Effector memory CD8-positive, alpha-beta T cell (primary cell): ENCODE measurements at places on chromosomes 4 and X.

DNA sequence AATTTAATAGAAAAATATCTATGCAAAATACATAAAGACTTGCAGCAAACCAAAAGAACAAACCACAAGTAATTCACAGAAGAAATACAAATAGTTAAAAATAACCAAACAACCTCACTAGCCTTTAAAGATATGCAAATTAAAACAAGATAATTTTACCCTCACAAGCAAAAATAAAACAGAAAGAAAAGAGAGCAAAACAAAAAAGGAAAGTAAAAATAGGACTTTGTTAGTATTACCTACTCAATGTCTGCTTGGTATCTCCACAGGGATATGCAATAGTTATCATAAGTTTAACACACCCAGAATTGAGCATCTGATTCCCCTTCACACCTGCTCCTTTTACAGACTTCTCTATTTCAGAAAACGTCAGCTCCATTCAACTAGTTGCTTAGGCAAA lies 737.5 kb upstream of the MAGEB2 start:
- DNase-seq: no peak

DNA sequence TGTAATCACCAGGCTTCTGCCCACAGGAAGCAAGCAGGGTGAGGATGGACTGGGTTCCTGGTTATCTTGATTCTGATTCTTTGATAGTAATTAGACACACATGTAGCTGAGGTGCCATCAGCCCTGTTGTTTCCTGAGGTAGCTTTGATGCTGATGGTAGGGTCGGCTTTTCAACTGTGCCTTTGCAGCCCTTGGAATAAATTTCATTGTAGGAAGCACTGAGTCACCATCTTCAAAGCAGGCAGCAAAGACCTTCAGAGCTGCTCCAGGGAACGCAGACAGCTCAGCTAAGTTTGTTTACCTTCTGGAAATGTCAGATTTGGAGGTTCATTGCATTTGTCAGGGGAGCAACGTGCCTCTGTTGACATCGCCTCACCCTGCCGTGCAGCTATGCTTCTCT lies 135.4 kb downstream of the ASMT start:
- no peak for DNase-seq

- DNase-seq: no peak
These were observed 7.7 kb upstream of the F11 start for GRCh38 chr4:186258216-186258811.

- no peak for DNase-seq
These were observed 929 bp downstream of the ZBTB33 start for GRCh38 chrX:120251471-120252011.

DNA sequence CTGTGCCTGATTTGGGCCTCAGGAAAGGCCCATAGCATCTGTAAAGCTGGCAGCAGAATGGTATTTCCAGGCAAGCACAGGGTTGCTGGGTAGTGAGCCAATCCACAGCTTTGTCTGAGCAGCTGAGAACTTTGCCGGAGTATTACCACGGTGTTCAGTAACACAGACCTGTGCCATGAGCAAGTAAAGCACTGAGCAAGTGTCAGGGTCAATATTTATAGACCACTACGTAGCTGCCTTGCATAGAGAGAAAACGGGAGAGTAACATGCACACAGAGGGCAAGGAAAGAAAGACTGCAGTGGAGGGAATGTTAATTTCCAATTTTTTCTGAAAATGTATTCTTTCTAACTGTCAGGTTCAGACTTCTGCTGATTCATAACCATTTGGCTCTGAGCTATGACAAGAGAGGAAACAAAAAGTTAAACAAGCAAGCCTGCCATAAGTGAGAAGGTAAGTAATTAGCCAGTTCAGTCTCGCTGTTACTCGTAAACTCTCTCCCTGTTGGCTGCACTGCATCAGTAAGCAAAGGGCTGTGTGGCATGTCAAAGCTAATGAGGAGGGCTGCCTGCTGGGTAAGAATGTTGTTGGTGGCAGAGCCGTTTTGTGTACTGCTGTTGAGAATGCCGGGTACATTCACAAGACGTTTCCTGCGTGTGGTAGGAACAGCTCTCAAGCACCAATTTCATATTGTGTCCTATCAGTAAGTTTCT lies 238.1 kb downstream of the BMPR1B start:
- DNase-seq: no peak

DNA sequence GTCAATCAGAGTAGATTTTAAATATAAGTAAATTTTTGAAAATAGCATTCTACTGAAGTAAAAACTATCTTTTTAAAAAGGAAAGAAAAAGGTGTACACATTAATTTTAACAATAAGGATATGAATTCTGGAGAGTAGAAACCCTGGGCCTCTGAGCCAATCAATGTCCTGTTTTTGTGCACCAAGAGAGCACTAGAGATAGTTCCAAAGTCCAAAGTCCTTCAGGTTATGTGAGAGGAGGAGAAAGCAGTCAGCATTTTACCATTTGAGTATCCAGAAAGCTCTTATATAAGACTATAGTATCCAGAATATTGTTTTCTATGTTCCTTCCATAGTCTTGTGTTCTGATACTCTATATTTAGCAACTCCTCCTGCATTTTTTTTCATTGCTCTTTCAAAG lies 3.3 kb upstream of the TCEAL8 start:
- no peak for DNase-seq

DNA sequence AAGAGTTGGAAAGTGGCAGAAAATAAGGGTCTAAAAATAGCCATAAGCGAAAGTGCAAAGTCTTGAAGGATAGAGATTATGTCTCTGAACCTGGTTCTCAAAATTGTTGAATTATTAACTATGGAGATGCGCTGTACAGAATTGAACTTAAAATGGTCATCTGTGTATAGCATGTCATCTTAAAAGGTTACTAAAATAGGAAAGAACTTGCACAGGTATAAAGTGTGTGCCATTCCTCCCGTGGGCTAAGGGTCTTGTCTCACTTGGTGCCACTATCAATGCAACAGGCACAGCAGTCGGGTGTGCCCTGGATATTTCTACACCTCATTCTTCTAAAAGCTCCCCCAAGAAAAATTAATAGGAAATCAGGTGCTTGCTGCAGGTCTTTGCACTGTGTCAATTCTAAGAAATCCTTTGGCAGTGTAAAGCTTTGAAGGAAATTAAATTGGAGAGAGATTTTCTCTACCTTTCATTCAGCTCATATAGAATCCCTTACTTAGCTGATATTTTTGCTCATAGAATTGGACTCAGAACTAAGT lies 2.4 kb downstream of the SORBS2 start:
- DNase-seq: no peak

DNA sequence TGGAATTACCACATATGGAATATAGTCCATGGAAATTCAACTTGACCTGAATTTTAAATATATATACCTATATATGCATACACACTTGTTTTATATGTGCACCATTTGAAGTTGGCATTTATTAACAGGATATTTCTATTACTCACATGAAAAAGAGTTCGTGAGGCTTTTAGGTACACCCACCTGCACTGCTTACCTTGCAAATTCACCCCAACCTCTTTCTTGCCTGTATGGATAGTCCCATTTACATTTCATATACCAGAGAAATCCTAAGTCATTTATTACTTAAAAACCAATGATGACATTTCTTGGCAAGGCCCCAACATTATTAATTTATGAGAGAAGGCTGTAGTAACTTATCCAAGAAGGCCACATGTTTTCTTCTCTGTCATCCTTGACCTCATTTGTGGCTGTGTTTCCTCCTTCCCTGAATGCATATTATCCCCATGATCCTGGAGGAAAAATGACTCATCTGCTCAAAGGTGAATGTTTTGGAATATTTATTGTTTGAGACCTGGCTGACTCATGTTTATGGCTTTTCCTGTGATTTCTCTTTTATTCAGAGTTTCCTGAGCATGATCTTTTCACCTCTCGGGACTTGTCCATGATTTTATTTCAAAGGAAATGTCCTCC lies 62.2 kb upstream of the FAM241A start:
- DNase-seq: no peak

DNA sequence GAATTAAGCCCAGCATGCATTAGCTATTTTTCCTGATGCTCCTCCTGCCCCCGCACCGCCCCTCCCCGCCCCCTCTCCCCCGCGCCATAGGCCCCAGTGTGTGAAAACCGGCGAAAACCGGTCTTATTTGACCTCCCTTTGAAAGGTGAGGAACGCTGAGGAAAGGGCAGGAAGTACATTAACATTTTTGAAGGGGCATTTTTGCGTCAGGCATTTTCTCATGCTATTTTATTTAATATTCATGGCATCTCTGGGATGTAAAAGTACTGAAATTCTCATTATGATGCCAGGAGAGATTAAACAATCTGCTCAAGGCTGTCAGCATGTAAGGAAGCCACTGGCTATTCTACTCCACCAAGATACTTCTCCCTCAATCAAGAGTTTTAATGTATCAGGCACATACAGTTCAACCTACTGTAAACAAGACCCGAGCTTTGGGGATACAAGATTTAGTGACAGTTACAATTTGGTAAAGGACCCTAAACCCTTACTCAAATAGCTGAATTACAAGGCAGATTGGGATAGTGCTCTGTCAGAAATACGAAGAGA lies 1.2 kb upstream of the NMU start:
- no peak for DNase-seq

- no peak for DNase-seq
These were observed 70.0 kb downstream of the EVC2 start for GRCh38 chr4:5638316-5638715.

GRCh38 chr4:23305026-23305425 lies 584.8 kb downstream of the PPARGC1A start:
- no peak for DNase-seq

GRCh38 chr4:10289538-10289906 lies 167.7 kb downstream of the ZNF518B start:
- DNase-seq: no peak

DNA sequence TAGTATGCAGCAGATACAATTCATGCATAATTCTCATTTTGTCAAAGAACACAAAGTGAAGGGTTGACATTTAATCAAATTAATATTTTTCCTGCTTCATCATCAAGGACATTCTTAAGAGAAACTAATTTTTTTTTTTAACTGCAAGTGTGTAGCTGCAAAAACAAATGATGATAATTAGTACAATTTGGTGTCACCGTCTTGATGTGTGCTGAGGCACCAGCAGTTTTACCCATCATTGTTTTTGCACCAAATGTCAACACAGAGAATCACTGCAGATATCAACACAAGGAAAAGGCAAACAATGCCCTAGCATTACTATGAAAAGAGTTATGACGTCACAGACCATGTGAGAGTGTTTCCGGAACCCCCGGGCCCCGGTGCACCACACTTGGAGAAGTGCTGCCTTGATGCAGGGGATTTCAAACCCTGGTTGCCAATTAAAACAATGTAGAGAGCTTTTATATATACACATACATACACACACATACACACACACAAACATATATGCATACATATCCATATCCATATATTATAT lies 55.9 kb downstream of the AGA start:
- DNase-seq: no peak

DNA sequence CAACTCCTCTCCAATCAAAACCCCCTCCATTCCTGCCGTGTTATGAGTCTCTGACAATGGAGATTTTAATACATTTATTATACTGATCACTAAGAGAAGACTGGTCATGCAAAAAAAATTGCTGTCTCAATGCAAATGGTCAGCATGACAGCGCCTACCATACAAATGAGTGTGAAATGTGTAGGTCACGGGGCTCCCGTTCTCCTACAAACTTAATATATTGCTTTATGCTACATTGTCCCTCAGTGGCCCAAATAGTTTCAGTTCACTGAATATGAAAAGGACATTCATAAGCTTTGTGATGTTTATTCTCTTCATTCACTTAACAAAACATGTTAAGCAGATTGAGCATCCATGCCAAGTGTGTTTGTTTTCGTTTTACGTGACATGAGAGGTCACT lies 116.1 kb downstream of the SPANXN3 start:
- no peak for DNase-seq

DNA sequence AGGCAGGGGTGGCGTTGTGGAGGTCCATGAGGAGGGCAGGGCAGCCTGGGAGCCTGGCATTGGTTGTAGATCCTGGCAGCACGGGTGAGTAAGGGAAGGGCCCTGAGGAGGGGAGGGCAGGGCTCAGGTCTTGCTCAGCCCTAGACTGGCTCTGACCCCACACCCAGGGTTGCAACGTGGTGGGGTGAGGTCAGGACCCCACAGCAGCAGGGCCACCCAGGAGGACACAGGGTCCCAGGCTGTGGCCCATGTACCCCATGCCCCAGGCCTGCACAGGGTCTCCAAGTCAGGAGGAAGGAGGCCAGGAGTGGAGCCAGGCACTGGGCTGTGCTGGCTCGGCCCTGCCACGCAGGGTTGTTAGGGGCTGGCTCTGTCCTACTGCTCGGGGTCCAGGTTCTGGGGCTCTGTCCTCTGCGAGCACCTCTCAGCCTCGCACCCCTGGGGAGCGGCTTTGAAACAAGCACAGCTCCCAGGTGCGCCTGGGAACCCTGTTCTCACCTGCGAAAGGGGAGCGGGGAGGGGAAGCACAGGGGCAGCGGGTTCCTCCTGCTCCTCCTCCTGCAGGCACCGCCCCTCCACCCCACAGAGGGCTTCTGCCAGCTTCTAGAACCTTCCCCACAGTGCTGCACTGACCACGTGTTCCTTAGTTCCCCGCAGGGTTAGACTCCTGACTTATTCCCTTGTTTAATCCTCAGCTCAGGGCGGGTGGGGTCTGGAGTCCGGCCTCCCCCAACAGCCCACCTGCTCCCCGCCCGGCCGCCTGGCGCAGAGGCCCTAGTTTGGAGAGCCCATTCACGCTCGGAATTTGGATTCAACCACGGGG lies 20.4 kb downstream of the MSANTD1 start:
- DNase-seq: no peak

GRCh38 chr4:67659065-67659464 lies 41.9 kb downstream of the UBA6 start:
- DNase-seq: no peak

DNA sequence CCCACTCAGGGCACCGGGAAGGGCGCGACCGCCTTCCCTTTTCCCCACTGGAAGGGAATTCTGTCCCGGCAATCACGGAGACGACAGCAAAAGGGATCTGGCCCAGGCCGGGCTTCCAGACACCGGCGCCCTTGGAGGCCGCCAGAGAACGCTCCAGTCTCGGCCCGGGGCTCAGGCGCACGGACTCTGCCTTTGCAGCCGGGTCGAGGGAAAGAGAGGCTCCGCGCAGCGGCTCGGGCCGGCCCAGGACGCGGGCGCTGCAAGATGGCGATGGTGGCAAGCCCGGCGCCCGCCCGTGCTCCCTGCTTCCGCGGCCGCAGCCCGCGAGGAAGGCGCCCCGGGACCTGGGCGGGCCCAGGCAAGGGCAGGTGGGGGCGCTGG lies 1.1 kb downstream of the CTBP1 start:
- no peak for DNase-seq

DNA sequence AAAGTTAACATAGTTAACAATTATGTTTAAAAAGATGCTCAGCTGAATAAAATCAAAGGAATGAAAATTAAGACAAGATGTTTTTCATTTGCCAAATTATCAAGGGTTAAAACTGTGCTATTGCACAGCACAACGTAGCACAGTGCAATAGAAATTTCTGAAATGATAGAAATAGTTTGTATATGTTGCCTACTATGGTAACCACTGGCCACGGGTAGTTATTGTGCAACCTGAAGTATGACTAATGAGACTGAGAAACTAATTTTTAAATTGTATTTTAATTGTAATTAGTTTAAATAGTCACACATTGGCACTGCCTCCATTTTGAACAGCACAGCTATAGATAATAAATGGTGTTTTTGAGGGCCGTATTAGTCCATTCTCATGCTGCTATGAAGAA lies 343.1 kb upstream of the FAM241A start:
- DNase-seq: no peak

GRCh38 chr4:2322227-2322626 lies 60.3 kb upstream of the MXD4 start:
- no peak for DNase-seq
